Bronchial epithelial cell (primary cell): ENCODE measurements at places on chromosomes 3 and 15. TPM values are rescaled to one million over a fixed set of nuclear protein-coding genes. Genes with fewer than 3 reads are reported as not detected.
A peak's percentile ranks its signal among the peaks of the same experiment; 100 is the strongest.

DNA sequence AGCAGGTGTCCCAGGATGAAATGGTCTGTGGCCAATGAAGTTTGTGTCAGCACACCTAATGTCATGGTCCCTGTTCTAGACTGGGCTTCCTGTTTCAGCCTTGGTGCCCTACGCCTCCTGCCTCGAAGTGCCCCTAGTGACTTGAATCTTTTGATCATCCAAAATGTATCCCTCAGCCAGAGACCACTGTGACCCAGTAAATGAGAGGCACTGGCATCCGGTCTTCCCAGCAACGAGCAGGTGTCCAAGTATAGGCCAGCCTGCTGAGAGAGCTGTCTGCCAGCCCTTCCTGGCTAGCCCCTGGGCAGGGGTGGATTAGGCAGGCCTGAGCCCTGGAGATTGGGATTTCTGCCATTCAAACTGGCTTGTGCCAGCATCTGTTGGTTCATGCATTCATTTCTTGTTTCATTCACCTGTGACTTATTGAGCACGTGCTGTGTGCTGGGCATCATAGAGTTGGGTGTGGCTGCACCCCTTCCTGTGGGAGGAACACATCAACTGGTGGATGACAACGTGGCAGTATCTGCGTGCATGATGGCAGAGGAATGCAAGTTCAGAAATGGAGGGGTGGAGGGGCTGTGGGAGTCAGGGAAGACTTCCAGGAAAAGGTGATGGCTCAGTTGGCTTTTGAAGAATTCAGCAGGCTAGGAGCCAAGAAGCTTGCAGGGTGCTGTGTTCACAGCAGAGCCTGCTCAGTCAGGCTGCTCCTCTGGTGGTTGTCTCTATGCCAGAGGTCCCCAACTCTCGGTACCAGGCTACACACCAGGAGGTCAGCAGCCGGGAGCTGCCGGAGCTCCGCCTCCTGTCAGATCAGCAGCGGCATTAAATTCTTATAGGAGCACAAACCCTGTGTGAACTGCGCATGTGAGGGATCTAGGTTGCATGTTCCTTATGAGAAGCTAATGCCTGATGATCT, 21.6 kb downstream of the ESYT3 start:
- DNase-seq: no peak

Gene GPR27
- 0.38 and 0.53 TPM in 2 replicates for total RNA-seq

DNA sequence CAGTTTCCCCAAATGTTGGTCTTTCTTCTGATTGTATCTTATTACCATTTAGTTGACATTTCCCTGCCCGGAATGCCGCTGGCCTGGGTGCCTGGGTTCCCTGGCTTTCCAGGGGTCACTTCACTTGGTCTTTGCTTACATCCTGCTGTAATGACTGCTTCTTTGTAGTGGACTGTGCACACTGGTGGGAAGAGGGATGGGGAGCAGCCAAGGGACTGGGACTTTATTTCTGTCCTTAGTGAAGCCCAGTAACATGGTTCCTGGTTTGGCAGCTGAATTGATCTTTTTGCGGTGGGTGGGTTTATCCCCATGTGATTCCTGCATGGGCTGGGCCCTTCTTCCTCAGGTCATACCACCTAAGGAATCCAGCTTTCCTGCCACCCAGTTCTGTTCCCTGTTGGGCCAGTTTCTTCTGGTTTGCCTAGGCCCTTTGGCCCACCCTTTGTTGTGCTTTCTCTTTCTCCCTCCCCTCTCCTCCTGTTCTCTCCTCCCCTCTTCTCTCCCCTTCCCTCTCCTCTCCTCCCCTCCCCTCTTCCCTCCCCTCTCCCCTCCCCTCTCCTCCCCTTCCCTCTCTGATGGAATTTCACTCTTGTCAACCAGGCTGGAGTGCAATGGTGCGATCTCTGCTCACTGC, 41.9 kb downstream of the TRIM71 start:
- DNase-seq: no peak

Gene IQCF5
- total RNA-seq: 0.53 TPM in 1 of 2 replicates, not detected in the other

Gene MGLL
- total RNA-seq: 25.5 and 47.9 TPM in 2 replicates

DNA sequence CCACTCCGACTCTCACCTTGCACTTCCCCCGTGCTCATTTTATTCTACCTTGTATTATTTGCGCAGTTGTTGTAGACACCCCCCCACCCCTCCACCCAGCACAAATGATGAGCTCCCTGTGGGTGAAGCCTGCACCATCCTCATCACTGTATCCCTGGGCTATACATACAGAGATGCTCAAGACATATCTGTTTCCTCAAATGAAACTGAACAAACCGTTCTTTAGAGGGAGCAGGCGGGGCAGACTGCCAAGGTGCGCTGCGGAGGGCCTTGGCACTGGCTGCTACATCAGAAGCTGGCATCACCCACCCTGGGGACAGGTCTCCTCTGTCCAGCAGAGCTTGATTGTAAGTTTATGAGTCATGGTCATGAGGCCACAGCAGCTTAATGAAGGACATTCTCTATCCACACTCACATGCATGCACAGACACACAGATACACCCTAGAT, 29.0 kb downstream of the ADCY5 start:
- DNase-seq: no peak

GRCh38 chr3:45127130-45127822, 18.9 kb downstream of the CDCP1 start:
- peak; percentile 71 for DNase-seq

DNA sequence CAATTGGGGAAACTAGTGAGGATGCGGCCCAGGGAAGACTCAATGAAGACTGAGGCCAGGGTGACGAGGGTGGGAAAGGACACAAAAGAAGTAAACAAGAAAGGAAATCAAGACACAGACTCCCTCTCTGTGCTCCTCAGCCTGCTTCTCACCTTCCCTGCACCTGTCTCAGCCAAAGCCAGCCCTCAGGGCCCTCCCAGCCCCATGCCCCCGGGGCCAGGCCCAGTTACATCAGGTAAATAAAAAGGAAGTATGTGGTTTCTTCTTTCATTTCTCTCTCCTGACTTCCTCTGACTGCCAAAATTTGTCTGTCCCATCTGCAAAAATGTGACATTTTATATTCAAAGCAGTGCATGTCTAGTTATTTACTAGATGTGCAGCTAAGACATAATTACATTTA, 328.0 kb downstream of the UACA start:
- no peak for DNase-seq

DNA sequence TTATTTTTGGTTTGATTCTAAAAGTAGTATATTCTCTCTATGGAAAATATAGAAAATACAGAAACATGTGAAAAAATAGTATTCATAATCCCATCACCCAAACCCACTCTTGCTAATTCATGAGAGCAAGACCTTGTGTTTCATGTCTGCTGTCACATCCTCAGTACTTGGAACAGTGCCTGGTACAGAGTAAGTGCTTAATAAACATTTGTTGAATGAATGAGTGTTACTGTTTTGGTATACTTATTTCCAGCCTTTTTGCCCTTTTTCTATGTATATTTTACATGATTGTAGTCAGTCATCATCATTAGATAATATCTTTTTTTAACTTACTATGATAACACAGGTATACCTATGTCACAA, 59.3 kb downstream of the IL16 start:
- no peak for DNase-seq

- peak; percentile 95 for DNase-seq
Measured at GRCh38 chr3:10198761-10199649, 34.3 kb downstream of the IRAK2 start.

DNA sequence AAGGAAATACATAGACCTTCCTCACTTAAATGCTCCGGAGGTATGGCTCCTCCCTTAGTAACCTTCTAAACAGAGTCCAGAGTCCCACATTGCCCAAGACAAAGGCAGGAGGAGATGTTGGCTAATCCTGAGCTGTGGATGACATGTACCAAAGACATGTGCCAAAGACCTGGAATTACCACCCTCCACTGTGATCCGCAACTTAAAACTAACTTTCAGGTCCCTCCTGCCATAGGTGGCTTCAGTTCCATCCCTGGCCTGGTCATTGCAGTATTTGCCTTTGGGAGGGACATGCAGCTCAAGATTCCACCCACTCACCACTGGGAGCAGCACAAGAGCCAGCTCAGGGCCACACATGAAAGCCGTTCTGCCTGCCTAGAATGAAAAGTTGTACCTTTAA, 28.0 kb downstream of the MYZAP start:
- DNase-seq: no peak

- DNase-seq: no peak
Measured at GRCh38 chr3:114194750-114195149, 15.9 kb upstream of the DRD3 start.

Gene WDR49
- total RNA-seq: 0.51 and 1.1 TPM in 2 replicates

Gene PLOD2
- total RNA-seq: 36.6 and 45.3 TPM in 2 replicates

GRCh38 chr3:50340147-50340447, 539 bp downstream of the RASSF1 start:
- DNase-seq: no peak

Gene SI
- not detected in 2 replicates for total RNA-seq

Gene C15orf62
- 1.8 and 2.7 TPM in 2 replicates for total RNA-seq

DNA sequence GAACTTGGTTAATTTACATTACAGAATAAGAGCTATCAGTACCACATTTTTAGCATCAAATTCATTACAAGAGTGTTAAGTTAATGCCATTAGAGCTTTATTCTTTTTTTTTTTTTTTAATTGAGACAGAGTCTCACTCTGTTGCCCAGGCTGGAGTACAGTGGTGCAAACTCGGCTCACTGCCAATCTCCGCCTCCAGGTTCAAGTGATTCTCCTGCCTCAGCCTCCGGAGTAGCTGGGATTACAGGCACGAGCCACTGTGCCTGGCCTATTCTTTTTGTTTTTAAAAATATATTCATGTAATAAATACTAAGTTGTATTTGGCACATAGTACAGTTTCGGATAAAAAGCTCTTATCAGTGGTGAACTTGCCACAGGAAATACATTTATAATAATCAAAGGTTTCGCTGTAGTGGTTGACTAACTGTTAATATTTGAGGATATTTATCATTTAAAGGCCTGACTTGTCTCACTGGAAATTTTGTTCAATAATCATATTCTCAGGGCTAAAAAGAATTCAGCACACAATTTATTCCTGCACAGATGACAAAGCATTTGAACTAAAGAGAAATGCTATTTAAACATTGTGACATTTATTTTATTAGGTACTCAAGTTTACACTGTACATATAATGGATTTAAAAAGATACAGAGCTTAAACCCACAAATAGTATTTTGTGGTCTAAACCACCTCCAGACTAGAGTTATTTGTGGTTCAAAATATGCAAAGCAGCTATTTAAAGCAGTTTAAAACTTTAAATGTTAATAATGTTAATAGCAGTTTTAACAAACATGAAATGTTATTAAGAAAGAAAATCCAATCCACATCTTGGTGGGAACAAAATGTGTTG, 6.1 kb upstream of the LEKR1 start:
- no peak for DNase-seq

GRCh38 chr3:10474847-10475246, 30.5 kb downstream of the ATP2B2 start:
- no peak for DNase-seq

- peak; percentile 56 for DNase-seq
Measured at GRCh38 chr15:72195101-72195511, 2.5 kb downstream of the GRAMD2A start.

Gene CD200
- total RNA-seq: 0.13 and 0.53 TPM in 2 replicates

GRCh38 chr15:88623061-88623460, 1.9 kb downstream of the AEN start:
- DNase-seq: peak; percentile 96

- peak; percentile 50 for DNase-seq
Measured at GRCh38 chr3:134704556-134704955, 53.7 kb upstream of the KY start.

Gene PRSS50
- total RNA-seq: not detected in 2 replicates

DNA sequence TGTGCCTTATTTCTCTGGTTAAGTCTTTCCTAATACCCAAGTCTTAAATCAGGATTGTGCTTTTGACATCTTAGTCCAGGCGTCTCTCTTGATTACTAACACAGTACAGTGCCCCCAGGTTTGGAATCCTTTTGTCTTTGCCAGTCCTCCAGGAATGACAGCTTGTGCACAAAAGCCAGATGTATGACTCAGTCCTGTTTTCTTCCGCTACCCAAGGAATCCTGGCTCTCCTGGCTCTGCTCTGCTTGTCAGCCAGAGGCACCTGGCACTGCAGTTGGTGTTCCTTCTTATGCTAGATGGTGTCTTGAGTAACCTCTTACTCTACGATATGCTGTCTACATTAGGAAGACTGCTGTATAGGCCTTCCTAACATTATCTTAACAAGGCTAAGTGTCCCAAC, 728.2 kb upstream of the NECTIN3 start:
- DNase-seq: peak; percentile 62

DNA sequence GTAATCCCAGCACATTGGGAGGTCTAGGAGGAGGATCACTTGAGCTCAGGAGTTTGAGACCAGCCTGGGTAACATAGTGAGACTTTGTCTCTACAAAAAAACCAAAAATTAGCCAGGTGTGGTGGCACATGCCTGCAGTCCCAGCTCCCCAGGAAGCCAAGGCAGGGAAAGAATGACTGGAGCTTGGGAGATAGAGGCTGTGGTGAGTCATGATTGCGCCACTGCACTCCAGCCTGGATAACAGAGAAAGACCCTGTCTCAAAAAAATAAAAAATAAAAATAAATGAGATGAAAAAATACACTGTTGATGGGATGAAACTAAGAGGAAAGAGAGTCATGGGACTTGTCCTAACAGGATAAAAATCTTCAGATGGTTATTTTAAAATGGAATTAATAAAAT, 137.6 kb downstream of the IMPG2 start:
- peak; percentile 64 for DNase-seq

Gene RLBP1
- not detected in 2 replicates for total RNA-seq

- no peak for DNase-seq
Measured at GRCh38 chr3:51815614-51816013, 36.6 kb upstream of the IQCF6 start.

DNA sequence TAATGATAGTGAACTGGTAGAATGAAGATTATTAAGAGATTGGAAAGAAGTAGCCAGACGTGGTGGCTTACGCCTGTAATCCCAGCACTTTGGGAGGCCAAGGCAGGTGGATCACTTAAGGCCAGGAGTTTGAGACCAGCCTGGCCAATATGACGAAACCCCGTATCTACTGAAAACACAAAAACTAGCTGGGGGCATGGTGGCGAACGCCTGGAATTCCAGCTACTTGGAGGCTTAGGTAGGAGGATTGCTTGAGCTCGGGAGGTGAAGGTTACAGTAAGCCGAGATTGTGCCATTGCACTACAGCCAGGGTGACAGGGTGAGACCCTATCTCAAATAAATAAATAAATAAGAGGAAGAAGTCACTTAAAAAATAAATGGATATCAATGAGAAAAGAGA, 14.0 kb downstream of the USP8 start:
- DNase-seq: no peak

Gene DISP2
- under 0.01 TPM in 1 of 2 replicates, not detected in the other for total RNA-seq
